GM13977 (cell line): ENCODE measurements at places on chromosomes 3 and 15.

GRCh38 chr3:31534065-31534425 is 1.3 kb downstream of the STT3B start:
- DNase-seq = no peak

GRCh38 chr3:144444546-144444945 is 472.9 kb downstream of the DIPK2A start:
- DNase-seq = no peak

DNA sequence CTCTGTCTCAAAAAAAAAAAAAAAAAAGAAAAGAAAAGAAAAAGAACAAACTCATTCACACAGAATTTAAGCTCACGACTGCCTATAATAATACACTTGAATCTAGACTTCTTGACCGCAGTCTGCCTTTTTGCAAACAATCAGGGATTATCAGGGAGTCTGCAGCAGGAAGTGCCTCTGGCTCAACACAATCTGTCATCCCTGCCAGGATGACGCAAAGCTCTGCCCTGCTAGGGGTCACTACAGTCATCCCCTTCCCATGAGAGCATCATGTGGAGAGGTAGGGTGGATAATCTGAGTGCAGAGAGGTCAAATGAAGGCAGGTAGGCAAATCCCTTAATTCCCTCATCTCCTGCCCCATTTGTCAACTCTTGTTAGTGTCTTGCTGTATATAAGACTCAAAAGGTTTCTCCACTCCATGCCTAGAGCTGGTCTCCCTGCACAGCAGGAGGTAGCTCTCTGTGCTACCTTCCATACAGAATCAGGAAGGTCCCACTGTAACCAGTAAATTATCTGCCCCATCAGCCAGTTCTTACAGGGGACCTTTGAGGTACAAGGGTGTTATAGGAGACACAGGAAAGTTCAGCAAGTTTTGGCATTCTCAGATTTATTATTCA is 4.2 kb downstream of the UBAP1L start:
- DNase-seq = no peak

DNA sequence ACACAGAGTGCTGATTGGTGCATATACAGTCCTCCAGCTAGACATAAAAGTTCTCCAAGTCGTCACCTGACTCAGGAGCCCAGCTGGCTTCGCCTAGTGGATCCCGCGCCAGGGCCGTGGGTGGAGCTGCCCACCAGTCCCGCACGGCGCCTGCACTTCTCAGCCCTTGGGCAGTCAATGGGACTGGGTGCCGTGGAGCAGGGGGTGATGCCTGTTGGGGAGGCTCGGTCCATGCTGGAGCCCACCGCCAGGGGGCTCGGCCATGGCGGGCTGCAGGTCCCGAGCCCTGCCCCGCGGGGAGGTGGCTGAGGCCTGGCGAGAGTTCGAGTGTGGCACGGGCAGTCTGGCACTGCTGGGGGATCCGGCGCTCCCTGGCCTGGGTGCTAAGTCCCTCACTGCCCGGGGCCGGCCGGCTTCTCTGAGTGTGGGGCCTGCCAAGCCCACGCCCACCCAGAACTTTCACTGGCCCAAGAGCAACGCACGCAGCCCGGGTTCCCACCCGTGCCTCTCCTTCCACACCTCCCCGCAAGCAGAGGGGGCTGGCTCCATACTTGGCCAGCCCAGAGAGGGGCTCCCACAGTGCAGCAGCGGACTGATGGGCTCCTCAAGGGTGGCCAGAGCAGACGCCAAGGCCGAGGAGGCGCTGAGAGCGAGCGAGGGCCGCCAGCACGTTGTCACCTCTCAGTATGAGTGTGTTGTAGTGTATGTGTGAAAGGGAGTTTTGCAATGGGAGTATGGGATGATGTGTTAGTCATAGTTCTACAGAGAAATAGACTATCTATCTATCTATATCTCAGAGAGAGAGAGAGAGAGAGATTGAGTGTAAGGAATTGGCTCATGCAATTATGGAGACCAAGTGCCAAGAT is 69.0 kb downstream of the UBE2E2 start:
- DNase-seq = no peak

DNA sequence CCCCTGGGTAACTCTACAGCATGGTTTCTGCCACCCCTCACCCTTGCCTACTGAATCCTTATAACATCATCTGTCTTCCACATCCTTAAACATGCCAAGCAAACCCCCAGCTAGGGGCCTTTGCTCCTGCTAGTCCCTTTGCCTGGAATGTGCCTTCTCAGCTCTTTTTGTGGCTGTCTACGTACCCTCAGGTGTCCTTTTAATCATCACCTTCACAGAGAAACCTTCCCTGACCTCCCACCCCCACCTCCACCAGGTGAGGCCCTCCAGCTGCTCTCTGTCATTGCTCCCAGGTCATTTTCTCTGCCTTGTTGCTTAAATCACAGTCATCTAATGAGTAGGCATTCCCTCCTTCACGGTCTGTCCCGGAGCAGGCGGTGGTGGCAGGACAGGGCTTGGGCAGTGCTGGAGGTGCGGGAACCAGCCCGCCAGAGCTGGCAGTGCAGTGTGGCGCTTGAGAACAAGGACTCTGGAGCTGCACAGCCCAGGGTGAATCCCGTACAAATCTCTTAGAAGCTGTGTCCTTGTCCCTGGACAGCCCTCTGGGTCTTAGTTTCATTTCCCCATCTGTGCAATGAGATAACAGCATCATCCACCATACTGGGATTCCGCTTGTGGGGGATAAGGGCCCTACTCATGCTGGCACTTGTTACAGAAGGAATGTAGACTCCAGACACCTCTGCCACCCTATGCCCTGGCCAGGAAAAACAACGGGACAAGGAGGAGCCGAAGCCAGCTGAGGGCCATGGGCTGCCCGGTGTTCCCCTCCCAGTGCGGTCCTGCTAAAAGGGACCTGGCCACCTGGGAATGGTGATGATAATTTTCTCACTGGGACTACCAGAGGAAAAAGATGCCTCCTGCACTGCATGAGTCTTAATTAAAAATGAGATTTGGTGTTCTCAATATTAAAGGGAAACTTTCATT is 52.1 kb upstream of the IQSEC1 start:
- DNase-seq = no peak

- no peak for DNase-seq
These were observed 18.1 kb downstream of the TOPBP1 start for GRCh38 chr3:133643611-133644010.

- DNase-seq = no peak
These were observed 25.9 kb downstream of the LTF start for GRCh38 chr3:46438831-46439230.

DNA sequence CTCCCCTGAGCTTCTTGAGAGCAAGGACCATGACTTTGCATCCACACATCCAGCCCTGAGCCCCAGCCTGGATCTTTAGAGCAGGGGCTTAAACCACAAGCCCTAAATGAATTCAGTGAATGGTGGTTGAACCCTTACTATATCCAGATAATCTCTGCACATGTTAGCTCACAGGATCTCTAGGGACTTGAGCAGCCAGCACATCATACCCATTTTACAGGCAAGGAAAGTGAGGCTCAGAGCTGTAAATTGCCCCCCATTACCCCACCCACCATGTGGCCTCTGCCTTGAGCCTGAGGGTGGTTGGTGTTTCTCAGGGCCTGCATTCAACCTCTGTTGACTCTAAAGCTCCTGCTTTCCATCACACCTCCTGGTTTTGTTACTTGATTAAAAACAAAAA is 27.6 kb downstream of the EAF1 start:
- no peak for DNase-seq
